CD4-positive, alpha-beta T cell treated with Interleukin-2 at 100 ng/mL for 4 hours (primary cell): ENCODE measurements at places on chromosomes 12 and 14.

DNA sequence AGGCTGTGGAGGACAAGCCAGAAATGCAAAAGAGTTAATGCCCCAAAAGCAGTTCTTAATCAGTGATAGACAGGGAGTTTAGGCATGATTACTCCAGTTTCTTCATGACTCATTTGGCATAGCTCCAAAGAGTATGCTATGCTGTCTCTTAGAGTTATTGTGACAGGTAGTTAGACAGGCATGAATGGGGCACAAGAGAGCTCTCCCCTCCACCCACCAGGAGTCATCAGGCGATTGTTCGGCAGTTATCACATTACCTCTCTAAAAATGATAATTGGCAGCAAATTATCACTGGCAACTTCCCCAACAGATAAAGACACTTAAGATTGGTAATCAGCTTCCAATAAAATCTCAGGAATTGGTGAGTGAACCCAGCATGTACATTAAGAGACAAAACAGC lies 320.1 kb downstream of the DAD1 start:
- peak; percentile 39 for DNase-seq

GRCh38 chr14:79342942-79343341 lies 868.4 kb downstream of the DIO2 start:
- DNase-seq, result no peak

GRCh38 chr14:65213316-65213715 lies 111.0 kb upstream of the MAX start:
- DNase-seq, result no peak

DNA sequence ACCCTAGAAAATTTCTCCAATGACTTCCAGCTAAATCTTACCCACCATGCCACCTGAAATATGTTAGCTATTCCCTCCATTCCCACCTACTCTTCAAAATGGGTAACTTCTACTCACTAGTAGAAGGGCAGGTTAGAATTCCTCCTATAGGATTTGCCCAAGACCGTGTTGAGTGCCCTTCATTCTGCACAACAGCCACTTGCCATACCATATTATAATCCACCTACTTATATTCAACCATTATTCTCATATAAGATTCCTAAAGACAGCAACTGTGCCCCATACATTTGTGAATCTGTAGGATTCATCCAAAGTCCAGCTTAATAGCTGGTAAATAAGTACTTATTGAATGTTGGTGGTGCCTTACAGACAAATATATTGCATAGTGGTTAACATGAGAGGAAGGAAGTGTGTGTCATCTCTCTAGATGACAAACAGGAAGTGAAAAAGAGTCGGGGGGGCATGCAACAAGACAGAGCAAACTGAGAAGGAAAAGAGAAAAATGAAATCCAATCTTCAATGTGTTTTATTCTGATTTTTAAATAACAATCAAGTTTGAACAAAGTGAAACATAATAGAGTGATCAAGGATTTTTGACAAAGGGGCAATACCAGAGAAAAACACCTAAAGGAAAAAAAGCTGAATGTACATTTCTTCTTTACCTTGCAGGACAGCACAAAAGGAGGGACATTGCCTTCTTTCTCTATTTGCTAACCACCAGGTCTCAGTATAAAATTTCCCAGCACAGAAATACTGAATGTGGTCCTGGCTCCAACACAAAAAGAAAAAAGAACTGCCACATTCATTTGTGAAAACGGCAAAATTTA lies 389.3 kb upstream of the USP15 start:
- peak; percentile 28 for DNase-seq

GRCh38 chr12:4766445-4766844 lies 46.2 kb downstream of the GALNT8 start:
- DNase-seq, result no peak

DNA sequence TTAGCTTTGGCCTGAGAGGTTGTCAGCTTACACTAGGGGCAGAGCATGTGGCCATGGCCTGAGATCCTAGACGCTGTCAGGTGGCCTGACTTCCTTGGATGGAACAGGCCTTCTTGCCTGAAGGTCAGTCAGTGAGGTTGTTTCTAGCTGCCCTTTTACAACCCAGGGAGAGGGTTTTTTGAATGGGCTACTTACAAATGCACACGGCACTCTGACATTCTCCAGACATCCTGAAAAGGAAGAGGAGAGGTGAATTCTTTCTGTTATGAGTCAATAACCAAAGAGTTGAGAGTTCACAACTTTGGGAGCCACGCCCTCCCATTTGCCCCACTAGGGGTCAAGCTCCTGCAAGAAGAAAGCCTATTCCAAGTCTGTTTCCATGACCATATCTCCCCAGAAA lies 7.8 kb downstream of the KRT76 start:
- DNase-seq, result no peak

DNA sequence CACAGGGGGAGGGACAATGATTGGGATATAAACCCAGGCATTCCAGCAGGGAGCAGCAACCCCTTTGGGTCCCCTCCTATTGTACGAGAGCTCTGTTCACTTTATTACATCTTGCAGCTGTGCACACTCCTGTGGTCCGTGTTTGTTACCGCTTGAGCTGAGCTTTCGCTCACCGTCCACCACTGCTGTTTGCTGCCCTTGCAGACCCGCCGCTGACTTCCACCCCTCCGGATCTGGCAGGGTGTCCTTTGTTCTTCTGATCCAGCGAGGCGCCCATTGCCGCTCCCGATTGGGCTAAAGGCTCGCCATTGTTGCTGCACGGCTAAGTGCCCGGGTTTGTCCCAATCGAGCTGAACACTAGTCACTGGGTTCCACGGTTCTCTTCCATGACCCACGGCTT lies 64.1 kb downstream of the E2F7 start:
- DNase-seq, result no peak
